ENCODE measurements at places on chromosomes 11 and 22. TPM values are rescaled to one million over a fixed set of nuclear protein-coding genes. Genes with fewer than 3 reads are reported as not detected.

PNPLA5 gene
- total RNA-seq = 6.8 TPM

OR5A1 gene
- 0.03 TPM for total RNA-seq

- H3K27me3 ChIP-seq = no peaks in the 10 kb centered on the region
- H3K4me3 ChIP-seq = no peak overlapping the region
- H3K36me3 ChIP-seq = no peaks in the 10 kb centered on the region
These were observed 129.0 kb downstream of the TEAD1 start for GRCh38 chr11:12803086-12803826.

DNA sequence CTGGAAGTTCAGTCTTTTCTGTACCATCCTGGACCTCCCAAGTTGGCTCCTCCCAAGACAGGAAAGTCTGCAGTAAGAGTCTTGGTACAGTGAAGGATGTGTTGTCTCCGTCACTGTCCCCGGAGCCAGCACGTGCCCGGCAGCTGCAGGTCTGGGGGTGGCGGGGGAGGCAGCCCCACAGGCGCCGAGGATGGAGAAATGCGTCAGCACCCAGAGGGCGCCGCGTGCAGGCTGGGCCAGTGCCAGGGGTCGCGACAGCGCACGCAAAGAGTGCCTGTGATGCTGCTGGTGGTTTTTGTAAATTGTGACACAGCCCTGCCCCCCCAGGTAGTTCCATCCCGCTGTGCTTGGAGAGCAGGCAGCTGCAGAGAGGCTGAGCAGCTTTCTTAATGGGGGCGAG, 1200.5 kb downstream of the BRD1 start:
- DNase-seq = no peak
- no peak overlapping the region for H3K27ac ChIP-seq
- no peaks in the 10 kb centered on the region for H3K4me1 ChIP-seq
- H3K27me3 ChIP-seq = no peaks in the 10 kb centered on the region
- no peak overlapping the region for H3K4me3 ChIP-seq

DNA sequence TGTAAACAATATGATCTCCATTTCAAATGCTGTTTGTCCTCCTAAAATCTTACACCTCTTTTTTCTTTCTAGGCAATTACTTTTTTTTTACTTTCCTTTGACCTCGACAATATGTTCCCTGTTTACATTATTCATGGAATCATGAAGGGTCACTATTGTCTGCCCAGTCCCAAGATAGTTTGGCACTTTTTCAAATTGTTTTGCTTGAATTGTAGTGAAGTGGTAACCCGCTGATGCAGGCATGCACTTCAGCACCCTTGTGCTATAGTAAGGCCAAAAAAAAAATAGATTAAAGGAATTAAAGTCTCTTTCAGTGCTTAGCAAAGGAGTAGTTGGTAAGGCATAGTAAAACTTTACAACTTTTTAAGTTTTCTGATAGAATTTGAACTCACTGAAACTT, 90.9 kb downstream of the PAX6 start:
- peaks cover 19% of the 10 kb centered on the region for H3K4me1 ChIP-seq
- no peaks in the 10 kb centered on the region for H3K36me3 ChIP-seq
- no peak overlapping the region for H3K4me3 ChIP-seq
- H3K27ac ChIP-seq = no peak overlapping the region
- no peak for DNase-seq
- no peaks in the 10 kb centered on the region for H3K27me3 ChIP-seq

GRCh38 chr11:116910847-116911246, 73.4 kb upstream of the APOA1 start:
- DNase-seq = no peak
- H3K27me3 ChIP-seq = no peaks in the 10 kb centered on the region
- no peaks in the 10 kb centered on the region for H3K4me1 ChIP-seq
- H3K4me3 ChIP-seq = no peak overlapping the region
- no peak overlapping the region for H3K27ac ChIP-seq

DNA sequence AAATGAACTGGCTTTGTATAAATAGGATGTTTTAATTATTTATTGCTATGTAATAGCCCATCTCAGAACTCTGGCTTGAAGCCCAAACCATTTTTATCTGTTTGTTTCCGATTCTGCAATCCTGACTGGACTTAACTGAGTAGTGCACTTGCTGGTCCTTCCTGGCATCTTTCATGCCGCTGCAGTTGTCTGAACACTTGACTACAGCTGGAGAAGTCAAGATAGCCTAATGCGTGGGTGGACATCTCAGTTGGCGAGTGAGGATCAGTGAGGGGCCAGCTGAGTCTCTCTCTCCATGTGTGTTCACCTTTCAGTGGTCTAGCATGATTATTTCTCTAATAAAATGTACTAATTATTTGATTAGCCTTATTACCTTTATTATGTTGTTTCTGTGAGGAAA, 105.8 kb downstream of the PRMT3 start:
- no peaks in the 10 kb centered on the region for H3K27me3 ChIP-seq
- H3K27ac ChIP-seq = no peak overlapping the region
- peaks cover 17% of the 10 kb centered on the region for H3K4me1 ChIP-seq
- no peak overlapping the region for H3K4me3 ChIP-seq
